NCI-H2227 treated with DMSO at 0.1 percent for 48 hours (cell line): ENCODE measurements at places on chromosomes 12 and 14.

DNA sequence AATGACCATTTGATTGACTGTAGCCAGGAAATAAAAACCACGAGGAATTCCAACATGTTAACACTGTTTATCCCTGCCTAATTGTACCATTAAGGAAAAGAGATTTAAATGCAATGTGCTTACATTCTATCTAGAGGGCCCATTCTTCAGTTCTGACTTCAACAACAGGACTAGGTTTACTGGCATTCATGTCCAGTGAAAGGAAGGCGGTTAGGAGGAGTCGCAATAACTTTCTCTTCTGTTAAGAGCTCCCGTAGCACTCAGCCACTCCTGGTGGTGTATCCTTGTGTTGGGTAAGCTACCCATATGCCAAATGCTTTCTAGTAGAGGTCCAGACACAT, 154.7 kb downstream of the STXBP6 start:
- DNase-seq, result no peak

DNA sequence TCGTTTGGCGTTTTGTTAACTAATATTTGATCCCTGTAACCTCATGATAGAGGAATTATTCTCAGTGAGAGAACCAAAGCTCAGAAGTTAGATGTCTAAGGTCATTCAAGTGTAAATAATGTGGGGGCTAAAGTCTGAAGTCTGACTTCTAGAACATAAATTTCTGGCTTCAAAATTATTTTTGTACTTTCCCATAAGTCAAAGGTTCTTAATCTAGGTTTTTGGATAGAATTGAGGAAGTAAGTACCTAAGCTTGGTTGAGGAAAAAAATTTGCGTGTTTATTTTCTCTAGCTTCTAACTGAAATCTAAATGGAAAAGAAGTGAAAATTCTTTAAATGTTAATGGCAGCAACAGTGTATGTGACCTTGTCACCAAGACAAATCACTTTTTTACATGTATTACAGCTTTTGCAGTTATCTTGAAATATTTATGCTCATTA, 2.3 kb downstream of the LARP4 start:
- DNase-seq, result no peak

DNA sequence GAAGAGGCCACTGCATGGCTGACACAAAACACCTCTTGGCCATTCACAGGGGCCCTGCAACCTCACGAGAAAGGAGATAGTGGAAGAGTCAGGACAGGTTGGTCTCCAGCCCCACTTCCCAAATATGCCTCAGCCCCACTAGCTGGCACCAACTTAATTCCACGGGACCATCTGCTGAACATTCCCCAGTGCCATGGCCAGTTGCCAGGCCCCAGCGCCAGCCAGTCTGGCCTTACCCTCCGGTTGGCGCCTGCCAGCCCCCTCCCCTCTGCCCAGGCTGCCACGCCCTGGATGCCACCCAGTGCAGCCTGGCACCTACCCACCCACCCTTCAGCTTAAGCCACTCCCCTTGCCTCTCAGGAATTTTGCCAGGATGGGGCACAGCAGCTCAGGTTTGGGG, 21.2 kb upstream of the HSPB8 start:
- DNase-seq, result no peak

- no peak for DNase-seq
Observed at GRCh38 chr12:87612996-87613395, 416.2 kb downstream of the C12orf50 start.

DNA sequence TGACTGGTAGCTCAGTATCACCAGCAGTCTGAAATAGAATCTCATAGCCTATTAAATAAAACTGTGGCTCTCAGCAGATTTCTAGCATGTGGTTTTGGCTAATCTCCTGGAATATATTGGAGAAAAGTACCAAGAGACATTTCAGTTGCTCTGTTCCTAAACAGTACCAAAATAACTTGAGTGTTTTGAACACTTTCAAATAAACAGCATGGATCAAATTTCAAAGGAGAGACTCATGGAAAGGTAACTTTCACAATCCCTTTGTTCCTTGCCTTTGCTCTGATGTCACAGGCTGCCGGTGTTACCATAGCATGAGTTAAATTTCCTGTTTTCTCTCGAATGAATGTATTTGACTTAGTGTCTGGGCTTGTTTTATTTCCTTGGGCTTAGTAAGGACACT, 3.4 kb downstream of the ARG2 start:
- no peak for DNase-seq

DNA sequence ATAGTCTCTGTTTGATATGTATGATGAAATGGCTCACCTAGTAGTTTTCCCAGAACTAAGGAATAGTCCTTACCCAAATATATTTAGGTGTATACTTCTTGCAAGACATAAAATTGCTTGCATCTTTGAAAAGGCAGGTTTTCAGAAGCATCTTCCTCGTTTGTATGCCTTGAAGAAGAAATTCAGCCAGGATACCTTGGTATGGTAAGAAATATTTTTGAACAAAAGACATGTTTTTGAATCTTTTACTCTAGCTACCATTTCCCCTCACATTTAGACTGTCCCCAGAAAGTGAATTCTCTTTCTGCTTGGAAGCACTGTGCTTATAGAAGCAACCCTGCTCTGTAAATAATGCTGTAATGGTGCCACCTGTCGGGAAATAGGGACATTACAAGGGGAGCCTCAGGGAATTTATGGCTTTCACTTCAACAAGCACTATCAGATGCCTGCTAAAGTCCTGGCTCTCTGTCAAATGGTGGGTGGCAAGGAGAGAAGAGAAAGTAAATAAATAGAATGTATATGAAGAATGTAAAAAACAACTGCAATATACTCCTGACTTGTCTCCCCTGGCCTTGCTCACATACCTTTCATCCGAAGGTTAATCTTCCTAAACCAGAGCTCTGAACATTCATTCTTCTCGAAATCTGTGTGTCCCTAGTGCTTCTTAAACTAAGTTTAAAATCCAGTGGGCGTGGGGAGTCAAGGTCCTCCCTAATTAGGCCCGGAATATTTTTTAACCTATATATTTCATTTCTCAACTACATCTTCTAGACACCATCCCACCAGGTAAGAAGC, 6.1 kb downstream of the CCDC184 start:
- DNase-seq, result peak; percentile 55

DNA sequence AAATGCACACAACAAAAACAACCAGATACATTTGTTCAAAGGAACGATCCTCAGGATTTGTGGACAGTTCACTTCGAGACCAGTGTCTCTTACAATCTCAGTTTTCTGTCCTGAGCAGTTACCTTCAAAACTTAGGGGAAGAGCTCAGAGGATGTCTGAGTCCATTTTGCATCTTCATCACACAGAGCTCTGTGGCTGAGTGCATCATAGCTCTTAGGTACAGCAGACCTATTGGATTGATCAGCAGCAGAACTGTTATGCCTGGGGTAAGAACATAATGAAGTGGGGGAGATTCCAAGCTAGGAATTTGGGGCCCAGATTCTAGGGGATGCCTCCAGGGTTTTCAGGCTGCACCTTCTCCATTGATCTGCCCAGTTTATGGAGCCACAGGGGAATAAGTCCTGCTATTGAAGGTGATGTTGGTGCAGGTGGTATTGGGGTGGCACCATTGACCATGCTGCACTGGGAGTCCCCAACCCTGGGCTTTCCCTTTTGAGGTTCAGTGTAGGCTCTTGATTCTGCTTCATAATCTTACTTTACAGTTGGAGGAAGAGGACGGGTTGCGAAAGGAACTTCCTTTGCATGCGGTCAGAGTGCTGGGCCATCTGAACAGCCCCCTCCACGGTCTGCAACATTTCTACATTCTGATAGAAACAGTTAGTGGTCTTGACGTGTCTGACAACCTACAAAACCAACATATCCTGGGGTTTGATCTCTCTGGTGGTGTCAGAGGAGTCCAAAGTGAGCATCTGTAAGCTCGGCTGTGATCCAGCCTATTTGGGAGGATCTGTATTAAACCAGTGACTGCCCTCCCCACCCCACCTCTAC, 112.8 kb downstream of the CHST11 start:
- no peak for DNase-seq

GRCh38 chr14:89466484-89466883, 49.5 kb upstream of the FOXN3 start:
- DNase-seq, result no peak

- DNase-seq, result no peak
Observed at GRCh38 chr12:70837026-70837425, 83.5 kb downstream of the PTPRR start.
